Esophagus squamous epithelium (tissue), 5 donors: ENCODE measurements at places on chromosomes 5 and 9. TPM values are rescaled to one million over a fixed set of nuclear protein-coding genes. Genes with fewer than 3 reads are reported as not detected.

SPATA31A3 gene
- not detected for total RNA-seq

GRCh38 chr5:181173420-181174342 lies 26.3 kb downstream of the OR2V2 start:
- no peak for DNase-seq

- no peak for DNase-seq
These were observed 36.7 kb downstream of the MTREX start for GRCh38 chr5:55344392-55344992.

DNA sequence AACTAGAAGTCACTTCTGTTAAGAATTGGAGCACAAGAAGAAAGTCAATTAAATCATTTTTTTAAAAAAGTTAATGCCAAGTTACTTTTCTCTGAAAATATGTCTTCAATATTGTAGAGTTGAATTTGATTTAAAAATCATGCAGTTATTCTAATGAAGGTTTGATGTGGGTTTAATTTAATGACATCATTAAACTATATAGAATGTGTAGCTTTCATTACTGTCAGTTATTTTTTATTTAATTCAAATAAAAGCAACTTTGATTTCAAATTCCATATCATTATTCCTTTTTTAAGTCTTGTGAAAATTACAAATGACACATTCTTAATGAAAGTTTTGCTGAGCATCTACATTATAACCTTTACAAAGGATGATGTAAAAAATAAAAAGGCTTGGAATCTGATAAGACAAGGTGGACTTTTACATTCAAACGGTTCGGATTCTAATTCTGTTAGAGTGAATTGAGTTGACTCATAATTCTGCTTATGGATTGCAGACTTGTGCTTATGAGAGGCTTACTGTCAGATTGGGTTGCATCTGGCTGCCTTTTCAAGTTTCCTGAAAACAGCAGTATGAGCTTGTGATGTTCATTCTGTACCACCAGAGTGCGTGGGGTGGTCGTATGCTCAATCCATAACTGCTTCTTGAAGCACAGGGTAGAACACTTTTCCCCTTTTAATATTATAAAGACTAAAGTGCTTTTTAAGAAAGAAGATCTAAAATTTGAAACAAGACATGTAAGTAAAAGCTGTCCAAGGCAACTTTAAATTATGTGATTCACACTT lies 253.0 kb upstream of the ARRDC3 start:
- DNase-seq: no peak

DNA sequence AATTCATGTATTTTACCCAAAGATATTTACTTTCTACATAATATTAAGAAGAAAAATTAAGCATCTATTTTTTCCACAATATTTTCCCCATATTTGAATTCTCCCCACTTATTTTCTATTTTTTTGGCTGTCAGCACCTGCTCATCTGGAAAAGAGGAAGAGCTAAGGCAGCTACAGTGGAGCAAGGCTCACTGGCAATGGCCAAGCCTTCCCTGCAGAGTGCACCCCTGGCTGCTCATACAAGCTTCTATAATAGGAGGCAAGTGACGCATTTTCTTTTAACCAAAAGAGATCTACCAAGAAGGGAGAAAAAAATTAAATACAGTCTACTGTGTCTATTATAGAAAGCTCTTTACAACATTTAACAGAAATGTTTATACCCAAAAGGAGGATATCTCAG lies 72.5 kb downstream of the AUH start:
- DNase-seq: no peak

DNA sequence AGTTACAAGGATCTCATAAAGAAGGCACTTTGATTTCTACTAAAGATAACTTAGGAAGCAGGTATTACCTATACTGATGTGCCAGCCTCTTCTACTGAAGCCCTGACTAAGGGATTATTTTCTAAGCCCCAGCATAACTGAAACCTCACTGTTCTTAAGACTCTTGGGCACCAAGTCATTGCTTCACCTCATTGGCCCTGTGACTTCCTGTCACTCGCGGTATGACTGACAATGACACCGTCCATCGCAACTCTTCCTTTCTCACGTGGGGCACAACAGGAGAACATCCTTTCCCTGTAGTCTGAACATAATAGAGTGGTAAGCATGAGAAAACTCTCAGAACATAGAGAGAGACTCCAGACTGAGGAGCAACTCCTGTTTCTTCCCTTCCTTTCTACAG lies 6.4 kb downstream of the OR2V2 start:
- no peak for DNase-seq

ZNF300 gene
- 5.8 TPM for total RNA-seq

- DNase-seq: no peak
These were observed 247.6 kb downstream of the TMEM232 start for GRCh38 chr5:110478895-110479294.

- no peak for DNase-seq
These were observed 101.9 kb downstream of the ADAMTS2 start for GRCh38 chr5:179243333-179243732.

DNA sequence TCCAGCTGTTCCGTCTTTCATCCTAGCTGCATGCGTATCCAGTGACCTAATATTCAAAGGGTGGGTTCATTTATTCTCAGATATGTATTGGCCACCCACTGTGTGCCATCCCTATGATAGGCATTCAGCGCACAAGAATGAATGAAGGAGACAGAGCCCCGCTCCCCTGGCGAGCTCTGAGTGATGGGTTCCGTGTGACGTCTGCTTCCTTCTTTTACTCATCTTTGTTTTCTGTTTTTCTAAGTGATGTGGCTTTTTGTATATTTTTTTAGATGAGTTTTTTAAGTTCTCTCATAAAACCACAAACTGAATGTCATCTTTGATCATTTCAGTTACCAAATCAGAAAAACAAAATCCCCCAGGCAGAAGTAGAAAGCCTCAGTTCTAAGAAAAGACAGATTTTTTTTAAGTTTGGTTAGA lies 168.3 kb upstream of the OTULINL start:
- no peak for DNase-seq

DNA sequence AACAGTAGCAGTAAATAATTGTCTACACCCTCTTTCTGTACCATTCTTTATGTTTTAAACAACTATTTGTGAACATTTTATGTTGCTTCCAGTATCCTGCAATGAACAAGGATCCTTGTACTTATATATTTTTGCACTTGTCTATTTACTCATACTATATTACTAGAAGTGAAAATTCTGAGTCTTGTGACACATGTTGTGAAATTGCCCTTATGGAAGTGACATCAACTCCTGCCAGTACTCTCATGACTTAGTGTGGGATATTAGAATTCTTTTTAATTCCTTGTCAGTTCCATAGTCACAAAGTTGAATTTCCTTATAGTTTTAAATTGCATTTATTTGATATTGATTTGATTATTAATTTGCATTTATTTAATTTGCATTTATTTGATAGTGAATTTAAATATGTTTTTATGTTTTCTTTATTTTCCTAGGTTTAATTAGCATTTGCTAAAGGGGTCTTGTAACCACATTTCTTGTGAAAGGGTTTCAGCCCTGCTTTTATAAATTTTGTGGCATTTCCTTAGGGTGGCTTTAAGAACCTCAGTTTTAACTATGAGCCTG lies 27.7 kb downstream of the PARP8 start:
- no peak for DNase-seq

DNA sequence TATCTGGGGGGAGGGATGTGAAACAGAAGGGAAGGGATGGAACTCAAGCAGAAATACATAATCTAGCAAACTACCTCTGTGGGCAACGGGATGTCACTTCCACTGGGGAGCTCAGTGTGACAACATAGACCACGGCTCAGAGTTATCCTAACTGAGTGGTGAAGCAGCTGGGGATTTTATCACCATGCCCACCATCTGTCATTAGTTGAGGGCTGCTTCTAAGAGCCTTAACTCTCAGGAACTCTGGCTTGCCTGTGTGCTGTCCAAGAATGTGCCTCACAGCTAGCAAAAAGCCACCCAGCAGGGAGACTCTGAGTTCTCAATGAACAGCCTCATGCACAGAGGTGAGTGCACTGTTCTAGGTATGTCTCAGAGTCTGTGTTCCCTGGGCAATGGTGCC lies 90.6 kb upstream of the CXCL14 start:
- DNase-seq: no peak

DNA sequence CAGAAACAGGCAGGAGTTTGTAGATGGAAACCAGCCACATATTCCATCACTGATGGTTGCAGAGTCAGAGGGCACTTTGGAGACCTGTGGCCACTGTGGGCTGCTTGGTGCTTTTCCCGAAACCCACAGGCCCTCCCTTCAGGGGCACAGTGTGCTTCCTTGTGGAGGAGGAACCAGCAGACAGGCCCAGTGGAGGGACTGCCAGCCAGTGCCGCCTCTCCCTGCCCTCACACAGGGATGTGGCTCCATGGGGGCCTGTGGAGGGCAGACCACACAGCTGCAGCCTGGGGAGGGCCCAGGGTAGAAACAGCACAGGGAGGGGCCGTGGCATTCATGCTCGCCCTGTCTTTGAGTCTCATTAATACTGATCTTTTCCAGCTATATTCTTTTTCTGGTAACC lies 35.2 kb downstream of the CEP72 start:
- no peak for DNase-seq
